Stimulated activated CD4-positive, alpha-beta T cell treated with anti-CD3 and anti-CD28 coated beads, Interleukin-2, amount 100 ng/mL, for 24 hours (primary cell): ENCODE measurements at places on chromosomes 7 and 10.

DNA sequence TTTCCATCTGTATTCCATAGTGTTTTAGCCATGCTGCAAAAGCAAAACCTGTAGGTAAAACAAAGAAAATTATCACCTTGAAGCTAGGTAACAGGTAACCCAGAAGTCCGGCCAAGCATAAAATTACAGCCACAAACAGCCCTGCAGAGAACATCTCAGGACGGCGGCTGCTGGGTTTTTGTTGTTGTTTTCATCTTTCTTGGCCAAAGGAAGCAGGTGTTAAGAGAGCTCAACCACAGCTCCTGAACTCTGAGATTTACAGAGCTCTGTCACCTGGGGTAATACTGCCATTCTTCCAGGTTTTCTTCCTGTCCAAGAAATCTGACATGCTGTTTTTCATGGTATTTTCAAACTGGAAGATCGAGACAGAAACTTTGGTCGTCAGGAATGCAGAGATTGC is 847 bp upstream of the SCIN start:
- DNase-seq: no peak

GRCh38 chr10:113027574-113028455 is 77.8 kb downstream of the TCF7L2 start:
- DNase-seq: no peak

DNA sequence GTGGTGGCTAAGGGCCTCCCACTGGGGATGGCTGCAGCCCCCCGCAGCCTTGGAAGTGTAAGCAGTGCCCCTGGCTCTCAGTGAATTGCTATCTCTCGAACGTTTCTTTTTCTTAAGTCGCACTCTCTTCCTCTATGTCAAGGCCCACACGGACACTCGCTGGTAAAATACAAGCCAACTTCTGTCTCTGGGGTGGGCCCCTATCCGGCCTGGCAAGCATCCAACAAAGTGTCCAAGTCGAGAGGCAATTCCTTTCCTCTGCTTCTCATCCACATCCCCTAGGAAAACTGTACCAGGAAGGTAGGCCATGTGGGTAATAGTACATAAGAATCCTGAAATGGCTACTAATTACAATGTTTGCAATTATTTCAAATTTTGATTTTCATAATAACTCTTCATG is 194.9 kb upstream of the MGMT start:
- DNase-seq: no peak

DNA sequence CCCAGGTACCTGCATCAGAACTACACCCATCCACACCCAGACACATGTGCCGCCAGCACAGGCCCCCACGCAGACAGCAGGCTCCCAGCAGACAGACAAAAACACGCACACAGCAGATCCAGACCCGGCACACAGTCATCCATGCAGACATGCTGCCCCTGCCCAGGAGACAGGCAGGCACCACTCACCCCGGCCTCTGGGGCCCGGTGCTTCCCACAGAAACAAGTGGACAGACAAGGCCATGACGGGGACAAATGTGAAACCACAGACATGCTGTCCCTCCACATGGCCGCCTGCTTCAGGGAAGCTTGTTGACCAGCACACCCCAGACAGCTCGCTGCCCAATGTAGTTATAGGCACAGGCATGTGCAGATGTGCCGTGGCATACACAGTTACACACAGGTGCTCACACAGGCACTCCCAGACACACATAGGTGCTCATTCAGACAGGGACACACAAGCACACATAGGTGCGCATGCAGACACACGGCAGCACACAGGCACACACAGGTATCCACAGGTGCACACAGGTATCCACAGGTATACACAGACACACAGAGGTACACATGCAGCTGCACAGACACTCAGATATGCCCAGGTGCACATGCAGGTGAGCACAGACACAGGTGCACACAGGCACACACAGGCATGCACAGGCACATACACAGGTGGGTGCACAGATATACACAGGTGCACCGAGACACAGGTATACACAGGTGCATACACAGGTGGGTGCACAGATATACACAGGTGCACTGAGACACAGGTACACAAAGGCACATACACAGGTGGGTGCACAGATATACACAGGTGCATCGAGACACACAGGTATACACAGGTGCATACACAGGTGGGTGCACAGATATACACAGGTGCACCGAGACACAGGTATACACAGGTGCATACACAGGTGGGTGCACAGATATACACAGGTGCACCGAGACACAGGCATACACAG is 10.5 kb upstream of the SCART1 start:
- no peak for DNase-seq

DNA sequence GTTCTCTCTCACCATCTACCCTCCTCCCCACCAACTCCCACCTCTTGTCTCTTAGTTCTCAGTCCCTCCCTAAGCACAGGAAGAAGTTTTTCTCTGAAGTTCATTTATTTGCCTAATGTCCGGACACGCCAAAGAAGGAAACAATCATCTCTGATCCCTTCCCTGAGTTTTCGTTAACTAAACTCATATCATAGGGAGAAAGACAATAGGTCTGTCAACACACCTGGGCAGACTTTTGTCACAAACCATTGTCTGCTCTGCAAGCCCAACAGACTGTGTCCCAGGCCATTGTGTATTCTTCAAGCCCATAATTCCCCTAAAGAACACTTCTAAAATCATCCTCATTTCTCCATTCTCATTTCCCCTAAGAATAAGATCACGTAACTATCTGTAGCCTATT is 691.0 kb upstream of the MBL2 start:
- no peak for DNase-seq

DNA sequence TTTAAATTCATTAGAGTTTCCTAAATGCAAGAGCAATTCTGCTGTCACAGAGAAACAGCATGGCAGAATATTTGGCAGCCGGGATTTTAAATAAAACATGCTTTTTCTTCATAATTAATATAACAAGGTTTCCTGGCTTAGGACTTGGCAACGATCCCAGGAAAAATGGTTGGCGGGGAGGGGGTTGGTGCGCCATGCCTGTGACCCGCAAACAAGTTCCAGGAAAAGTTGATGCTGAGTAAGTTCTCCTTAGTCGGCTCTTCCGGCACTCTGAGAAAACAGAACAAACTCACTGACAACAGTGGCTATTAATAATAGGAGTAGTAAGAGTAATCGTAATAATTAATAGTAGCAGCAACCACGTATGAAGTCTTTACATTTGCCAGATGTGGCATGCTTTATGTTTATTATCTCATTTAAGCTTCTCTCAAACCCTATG is 4.6 kb downstream of the HABP2 start:
- DNase-seq: no peak

GRCh38 chr7:80632139-80632538 is 6.3 kb upstream of the CD36 start:
- no peak for DNase-seq

GRCh38 chr10:100759331-100759730 is 13.9 kb downstream of the PAX2 start:
- no peak for DNase-seq

DNA sequence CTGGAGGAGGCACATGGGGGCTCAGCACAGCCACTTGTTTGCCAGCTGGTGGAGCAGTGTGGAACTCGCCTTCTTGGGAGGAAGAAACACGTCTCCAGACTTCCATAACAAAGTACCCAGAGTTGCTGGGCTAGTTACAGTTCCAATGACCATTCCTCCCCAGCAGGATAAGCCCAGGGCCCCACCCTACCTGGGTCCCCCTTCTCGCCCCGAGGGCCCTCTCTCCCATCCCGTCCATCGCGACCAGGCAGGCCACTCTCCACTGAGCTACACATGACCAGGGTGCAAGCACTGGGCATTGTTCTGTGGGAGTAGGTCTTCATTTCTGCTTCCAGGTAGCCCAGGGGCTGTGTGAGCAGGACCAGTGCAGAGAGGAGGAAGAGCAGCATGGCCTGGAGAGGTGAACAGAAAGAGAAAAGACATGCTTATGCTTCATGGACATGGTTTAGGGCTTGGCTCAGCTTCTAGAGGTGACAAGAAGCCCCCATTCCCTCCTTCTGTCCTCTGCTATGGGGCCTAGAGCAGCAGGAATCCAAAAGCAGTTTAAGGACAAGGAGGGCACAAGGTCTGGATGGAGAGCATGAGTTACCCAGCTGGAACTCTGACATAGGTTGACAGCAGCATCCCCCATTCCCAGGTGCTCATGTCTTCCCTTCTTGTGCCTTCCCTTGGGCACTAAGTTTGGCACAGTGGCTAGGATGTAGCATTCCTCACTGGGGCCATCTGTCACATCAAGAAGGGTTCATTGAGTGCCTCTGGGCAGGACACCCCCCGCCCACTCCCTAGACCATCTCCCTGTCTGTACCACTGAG is 2.4 kb downstream of the SFTPD start:
- no peak for DNase-seq

DNA sequence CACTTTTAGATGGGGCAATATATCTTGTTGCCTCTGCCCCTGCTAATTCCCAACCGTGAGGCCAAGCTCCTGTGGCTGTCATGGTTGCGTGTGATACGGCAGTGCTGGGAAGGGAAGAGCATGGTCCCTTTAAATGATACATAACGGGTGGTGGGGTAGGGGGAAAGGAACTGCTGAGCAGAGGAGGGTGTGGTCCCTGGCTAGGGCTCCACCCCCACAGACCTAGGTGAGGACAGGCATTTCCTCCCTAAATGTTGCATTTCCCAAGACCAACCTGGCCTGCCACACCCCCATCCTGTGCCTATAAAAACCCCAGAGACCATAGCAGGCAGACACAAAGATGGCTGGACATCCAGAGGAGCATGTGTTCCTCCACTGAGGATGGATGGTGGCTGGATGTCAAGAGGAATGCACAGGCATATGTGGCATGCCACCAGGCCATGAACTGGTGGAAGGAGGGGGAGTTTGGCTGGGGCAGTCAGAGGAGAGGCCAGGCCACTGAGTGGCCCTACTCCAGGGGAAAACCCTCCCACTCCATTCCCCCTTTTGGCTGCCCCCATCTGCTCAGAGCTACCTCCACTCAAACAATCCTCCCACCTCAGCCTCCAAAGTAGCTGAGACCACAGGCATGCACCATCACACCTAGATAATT is 104.0 kb downstream of the PLXDC2 start:
- DNase-seq: no peak

- DNase-seq: no peak
Measured at GRCh38 chr7:24764011-24764410, 6.7 kb upstream of the GSDME start.

DNA sequence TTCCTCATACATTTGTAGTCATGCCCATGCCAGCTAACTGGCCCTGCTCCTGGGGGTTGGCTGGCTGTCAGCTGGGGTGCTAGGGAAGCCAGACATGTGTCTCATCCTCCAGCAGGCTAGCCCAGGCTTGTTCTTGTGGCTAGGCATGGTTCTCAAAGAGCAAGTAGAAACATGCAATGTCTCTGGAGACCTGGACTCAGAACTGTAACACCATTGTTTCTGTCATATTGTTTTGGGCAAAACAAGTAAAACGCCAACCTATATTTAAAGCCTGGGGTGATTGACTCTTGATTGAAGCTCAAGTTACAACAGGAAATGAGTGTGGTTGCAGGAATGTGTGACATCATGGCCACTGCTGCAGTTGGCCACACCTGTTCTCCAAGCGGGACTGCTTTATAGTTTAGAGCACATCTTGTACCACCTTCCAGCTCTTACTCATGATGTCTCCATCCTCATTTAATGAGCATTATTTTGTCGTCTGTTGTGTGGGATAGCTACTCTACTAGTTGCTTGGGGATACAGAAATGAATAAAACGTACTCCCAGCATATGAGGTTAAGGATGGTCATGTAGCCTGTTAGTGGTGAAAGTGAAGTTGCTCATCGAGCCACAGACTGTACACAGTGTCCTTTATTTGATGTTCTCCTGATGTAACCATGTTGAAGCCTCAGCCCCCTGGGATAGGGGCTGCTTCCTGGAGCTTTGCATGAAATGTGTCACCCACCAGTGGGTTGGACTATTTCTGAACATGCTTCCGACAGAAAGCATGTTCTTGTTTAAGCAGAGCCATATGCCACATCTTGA is 168.4 kb downstream of the SORCS3 start:
- DNase-seq: no peak

DNA sequence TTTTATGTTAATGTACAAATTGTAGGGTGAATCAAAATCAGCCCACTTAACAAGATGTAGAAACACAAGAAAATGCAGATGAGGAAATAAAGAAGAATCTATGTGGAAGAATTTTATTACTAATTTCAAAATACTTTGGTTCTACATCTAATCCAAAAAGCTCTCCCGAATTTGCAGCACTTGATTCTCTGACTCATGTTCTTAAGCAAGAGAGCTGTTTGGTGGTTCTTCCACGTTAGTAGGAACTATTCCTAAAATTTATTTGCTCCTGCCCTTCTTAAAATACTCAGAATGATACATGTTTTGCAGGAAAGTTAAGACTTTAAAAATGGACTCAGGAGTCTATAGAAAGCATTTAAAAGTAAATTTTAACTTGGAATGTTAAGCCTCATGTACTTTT is 91.8 kb downstream of the ZMYND11 start:
- no peak for DNase-seq

DNA sequence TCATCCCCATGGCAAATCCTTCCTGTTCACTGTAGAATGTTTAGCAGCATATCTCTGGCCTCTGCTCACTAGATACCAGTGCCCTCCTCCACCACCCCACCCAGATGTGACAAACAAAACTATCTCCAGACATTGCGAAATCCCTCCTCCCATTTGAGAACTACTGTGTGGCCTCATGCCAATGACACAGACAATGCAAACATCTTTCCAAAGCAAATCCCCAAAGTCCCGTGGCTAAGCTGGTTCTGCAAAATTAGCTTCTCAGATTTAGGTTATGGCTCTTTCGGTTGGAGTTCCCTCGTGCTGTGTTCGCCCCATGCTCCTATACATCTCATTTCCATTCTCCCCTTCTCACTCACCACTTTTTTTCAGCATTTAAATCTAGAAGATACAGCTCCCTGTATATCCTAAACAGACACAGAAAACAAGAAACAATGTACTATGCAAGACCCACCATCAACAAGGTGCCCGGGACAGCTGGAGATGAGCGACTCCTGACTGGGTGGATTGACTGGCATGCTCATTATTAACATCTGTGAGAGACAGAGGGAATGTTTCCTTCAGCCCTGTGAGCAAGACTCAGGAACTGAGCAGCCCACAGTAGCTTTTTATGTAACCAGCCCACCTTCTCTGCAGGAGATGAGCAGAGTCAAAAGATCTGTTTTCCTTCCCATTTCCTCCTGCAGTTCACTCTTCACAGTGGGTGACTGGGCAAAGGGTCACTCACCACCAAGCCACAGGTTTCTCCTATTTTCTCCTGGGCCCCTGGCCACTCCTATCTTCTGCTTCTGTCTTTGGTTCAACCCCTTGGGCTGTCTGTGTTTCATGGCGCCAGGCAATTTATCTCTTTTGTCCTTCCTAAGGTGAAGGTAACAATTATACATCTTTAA is 225.7 kb upstream of the AOAH start:
- no peak for DNase-seq
